EL (cell line): ENCODE measurements at places on chromosomes 11 and 22.

DNA sequence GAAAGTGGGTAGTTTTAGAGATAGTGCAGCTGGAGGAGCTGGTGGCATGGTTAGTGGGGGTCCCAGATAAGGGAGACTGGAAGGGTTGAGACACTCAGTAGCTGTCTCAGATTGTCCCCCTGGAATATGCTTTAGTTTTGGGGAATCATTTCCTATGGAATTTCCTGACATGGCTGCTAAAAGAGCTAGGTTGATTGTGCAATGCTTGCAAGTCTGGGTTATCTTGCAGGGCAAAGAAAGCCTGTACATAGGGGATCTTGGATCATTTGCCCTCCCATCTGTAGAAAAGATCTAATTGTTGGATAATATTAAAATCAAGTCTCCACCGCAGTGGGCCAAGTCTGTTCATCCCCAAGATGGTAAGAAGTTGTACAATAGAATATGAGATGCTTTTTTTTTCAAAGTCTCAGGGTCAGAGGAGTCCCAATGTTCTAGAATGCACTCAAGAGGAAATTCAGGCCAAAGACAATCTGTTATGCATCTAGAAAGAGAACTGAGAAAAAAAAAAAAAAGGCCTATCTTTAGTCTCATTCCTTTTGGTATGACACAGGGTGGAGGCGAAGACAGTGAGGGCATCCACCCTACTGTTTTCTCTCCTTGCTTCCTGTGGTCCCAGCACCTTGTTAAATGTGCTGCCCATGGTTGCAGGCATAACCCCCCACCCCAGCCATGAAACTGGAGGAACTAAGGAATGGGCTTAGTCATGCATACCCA, 20.2 kb downstream of the MS4A6E start:
- DNase-seq: no peak

GRCh38 chr11:794766-795633, 3.1 kb downstream of the SLC25A22 start:
- DNase-seq: peak; percentile 45

- DNase-seq: no peak
Measured at GRCh38 chr11:100316952-100317351, 370.1 kb upstream of the ARHGAP42 start.

DNA sequence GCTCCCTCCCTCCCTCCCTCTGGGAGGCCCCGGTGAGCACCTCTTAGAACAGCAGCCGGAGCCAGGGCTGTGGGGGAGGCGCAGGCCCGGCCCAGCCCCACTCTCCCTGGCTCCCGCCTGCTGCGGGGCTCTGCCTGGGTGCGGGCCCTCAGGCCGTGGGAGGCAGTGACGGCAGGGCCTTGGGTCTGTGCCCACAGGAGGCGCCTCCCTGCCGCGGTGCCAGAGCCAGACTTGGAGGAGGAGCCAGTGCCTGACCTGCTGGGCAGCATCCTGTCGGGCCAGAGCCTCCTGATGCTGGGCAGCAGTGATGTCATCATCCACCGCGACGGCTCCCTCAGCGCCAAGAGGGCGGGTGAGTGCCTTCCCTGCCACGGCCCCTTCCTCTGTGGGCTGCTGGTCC, 9.5 kb downstream of the IRF7 start:
- no peak for DNase-seq

- DNase-seq: no peak
Measured at GRCh38 chr11:127338380-127339259, 338.1 kb upstream of the KIRREL3 start.

DNA sequence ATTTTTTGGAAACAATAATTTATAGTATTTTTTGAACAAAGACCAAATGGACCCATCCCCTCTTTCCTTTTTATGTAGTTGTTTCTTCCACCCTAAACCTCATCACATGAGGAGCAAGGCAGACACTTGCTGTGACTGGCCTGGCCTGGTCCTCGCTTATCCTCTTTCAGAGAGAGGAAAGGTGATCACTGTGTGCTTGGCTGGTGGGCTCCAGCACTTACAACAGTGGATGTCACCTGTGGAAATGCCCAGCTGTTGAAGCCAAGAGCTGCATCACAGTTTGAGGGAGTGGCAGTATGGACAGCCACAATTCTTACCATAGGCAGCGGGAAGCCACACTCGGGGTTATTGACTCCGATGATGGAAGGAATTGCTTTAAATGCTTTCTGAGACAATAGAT, 185.7 kb downstream of the BCR start:
- DNase-seq: no peak

DNA sequence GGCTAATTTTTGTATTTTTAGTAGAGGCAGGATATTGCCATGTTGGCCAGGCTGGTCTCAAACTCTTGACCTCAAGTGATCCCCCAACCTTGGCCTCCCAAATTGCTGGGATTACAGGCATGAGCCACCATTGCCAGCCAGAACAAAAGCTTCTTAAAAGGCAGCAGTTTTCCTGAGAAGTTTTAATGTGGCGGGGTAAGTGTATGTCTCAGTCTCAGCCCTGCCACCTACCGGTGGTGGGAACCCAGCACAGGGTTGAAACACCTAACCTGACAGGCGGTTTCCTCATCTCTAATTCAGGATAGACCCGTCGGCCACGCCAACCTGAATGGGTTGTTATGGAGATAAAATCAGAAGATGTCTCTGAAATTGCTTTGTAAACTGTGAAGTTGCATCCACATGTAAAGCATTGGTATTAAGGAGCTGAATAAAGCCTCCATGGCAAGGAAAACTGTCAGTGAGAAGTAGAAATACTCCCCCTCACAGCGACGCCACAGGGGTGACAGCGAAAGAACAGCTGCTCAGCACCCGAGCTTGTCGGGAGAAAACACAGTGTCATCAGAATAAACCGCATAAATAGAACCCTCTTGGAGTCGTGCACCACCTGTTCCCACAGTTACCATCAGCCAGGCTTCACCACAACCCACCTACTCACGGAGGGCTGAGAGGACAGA, 165.9 kb upstream of the NCAM1 start:
- DNase-seq: peak; percentile 33

DNA sequence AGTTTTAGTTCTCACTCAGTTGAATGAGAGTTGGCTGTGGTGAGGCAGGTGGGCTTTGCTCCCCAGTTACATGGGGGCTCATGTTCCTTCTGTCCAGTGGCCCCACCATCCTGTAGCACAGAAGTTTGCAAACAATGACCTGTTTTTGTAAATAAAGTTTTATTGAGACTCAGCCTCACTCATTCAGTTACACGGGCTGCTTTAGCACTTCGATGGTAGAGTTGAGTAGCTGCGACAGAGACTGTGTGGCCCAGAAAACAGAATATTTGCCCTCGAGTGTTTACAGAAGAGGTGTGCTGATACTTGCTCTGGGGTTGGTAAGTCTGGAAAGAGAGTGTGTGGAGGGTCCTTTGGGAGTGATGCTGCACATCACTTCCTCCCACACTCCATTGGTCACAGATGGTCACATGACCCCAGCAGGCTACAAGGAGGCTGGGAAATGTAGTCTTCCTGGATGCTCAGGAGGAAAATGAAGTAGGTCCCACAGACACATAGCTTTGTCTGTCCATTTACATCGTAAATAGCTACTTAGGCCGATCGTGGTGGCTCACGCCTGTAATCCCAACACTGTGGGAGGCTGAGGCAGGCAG, 34.6 kb downstream of the IFT27 start:
- peak; percentile 24 for DNase-seq

DNA sequence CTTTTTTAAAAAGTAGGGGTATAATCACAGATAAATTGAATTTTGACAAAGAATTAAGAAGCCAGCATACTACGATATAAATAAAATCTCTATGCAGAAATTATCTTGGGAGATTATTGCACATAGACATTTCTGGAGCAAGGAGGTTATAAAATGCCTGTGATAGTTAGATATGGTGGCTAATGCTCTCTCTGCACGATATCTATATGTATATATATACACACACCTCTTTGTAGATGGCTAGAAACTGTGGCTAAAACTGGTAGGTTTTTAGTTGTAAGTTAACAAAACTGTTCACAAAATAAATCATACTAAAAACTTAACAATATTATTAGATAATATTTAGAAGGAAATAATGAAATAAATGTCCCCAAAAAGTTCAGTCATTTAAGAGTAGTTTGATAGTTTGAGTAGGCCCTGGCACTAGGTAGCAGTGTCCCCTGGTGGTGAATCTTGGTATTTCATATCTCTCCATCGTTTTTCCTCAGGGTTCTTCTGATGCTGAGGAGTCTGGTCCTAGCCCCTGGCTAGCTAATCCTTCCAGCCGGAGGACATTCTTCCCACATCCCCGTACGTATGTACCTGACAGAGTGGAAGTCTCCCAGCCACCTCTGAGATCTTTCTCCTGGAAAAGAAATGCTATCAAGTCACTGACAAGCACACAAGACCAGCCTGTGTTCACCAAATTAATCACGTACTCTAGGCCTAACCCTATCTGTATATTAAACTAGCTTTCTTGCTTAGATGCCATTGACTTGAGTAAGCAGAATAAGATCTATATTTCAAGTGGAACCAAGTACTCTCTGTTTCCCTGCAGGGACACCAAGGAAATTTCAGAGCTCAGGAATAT, 32.2 kb downstream of the ART5 start:
- peak; percentile 57 for DNase-seq

GRCh38 chr11:73249304-73249703, 22.8 kb upstream of the P2RY6 start:
- no peak for DNase-seq

GRCh38 chr22:35150183-35151107, 84.5 kb downstream of the ISX start:
- DNase-seq: peak; percentile 56

GRCh38 chr22:31230155-31230870, 18.2 kb downstream of the LIMK2 start:
- no peak for DNase-seq

- no peak for DNase-seq
Measured at GRCh38 chr11:119626871-119627270, 102.1 kb downstream of the NECTIN1 start.

DNA sequence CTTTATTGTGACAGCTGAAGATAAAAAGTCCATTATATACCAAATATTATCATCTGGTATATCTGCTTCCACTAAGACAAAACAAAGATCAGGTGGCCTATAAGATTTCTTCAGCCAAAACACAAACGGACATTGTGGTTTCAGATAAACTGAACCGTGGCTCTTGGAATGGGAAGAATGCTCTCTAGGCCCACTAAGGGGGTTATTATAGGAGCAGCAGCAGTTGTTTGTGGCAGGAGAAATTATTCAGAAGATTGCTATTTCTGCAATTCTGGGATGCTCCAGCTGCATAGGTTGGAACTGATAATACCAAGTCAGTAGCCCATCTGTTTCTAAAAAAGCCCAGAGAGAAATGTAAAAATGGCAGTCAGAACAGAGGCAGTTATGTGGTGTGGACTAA, 145.3 kb downstream of the NCAM1 start:
- peak; percentile 69 for DNase-seq

DNA sequence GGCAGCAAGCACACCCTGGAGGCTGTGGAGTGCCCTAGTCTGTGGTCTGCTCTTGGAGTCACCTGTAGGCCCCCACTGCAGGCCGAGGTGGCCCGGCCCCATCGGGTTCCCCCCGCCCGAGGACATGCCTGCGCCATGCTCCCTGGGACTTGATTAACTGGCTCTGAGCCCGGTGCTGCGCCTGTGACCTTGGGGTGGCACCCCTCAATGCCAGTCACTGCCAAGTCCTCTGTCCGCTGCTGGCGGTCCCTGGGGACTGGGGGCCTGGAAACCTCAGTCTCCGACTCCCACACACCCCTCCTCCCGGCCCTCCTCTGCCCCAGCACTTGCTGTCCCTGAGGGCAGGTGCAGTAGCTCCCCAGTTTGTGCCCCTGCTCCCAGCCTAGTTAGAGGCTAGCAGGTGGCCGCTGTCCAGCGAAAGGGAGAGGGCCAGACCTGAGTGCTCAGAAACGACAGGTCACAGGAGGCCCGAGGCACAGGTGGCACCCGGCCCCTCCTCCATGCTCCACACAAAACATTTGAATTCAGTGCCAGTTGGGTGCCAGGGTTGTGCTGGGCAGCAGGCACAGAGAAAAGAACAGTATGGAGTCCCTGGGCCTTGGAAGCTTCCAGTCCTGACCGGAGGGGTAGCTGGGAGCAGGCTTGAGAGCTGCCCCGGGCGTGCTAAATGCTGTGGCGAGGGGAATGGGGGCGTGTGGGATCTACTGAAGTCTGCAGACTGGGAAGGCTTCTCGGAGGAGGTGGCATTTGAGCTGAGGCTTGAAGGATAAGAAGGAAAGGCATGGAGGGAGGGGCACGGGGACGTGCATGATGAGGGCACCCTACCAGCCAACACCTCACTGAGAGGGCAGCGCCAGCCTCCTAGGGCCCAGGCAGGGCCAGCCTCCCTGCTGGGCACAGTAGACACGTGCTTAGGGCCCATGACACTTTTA, 16.4 kb upstream of the FLRT1 start:
- DNase-seq: no peak

DNA sequence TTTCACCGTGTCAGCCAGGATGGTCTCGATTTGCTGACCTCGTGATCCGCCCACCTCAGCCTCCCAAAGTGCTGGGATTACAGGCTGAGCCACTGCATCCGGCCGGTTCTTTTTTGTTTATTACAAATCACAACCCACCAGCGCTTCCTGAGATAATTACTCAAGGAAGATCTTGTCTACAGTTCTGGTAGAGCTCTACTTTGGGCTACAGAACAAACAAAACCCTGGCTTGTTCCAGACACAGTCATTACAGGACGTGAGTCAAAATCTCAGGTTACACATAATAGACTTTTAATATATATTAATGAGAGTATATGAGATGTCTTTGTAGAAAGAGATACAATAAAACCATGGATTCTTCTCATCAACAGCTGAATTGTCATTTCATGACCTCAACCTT, 42.8 kb upstream of the NUP50 start:
- DNase-seq: no peak

DNA sequence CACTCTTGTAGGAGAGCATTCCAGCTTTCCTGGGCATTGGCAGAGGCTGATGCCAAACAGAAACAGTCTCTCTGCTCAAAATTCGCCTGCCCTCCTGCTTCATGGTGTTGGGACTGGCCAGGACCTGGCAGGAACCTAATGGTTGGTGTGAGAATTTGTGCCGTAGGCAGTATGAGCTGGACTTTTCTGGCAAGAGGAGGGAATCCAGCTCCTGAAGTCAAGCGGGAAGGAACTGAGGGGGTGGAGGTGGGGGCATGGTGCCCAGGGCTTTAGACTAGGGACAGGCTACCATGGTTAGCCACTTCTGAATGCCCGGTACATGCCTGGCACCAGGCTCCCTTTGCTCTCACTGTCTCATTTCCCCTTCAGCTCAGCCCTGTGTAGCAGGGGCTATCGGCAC, 6.9 kb upstream of the TOMM22 start:
- no peak for DNase-seq

DNA sequence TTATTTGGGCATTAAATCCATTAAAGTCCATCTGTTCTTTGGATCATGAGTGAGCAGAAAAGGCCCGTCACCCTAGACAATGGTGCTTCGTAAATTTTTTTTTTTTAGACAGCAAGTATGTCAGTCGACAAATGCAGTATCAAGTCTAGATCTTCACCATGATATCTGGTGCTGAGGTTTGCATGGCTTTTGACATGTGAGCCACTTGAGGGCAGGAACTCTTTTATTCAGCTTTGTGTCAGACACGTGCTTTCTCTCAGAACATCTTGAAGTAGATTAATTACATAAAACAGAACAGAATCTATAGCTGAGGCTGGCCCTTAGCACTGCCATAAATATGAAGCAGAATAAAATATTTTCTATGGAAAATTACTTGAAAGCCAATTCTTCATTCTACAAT, 62.9 kb upstream of the CARD18 start:
- no peak for DNase-seq

GRCh38 chr11:45265969-45266675, 20.0 kb downstream of the SYT13 start:
- DNase-seq: no peak
